GM13977 (cell line): ENCODE measurements at places on chromosomes 3 and 15.

GRCh38 chr3:67228136-67228535, 230.0 kb downstream of the KBTBD8 start:
- DNase-seq = no peak

GRCh38 chr3:58411851-58412830, 21.5 kb downstream of the PDHB start:
- no peak for DNase-seq

DNA sequence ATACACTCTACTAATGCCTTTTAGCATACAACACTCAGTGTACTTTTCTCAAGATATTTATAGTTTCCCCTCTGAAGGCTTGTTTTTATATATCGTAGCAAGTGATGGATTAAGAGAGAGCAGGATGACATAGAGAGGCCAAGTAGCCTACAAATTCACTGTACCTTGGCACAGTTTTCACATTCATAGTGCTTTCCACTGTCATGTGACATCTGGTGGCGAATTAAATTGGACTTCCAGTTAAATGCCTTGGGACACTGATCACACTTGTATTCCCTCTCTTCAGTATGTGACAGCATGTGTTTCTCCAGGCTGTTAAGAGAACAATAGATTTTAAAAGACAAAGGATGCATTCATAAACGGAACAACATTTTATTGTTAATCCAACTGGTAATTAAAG, 541.1 kb downstream of the MECOM start:
- DNase-seq = no peak

DNA sequence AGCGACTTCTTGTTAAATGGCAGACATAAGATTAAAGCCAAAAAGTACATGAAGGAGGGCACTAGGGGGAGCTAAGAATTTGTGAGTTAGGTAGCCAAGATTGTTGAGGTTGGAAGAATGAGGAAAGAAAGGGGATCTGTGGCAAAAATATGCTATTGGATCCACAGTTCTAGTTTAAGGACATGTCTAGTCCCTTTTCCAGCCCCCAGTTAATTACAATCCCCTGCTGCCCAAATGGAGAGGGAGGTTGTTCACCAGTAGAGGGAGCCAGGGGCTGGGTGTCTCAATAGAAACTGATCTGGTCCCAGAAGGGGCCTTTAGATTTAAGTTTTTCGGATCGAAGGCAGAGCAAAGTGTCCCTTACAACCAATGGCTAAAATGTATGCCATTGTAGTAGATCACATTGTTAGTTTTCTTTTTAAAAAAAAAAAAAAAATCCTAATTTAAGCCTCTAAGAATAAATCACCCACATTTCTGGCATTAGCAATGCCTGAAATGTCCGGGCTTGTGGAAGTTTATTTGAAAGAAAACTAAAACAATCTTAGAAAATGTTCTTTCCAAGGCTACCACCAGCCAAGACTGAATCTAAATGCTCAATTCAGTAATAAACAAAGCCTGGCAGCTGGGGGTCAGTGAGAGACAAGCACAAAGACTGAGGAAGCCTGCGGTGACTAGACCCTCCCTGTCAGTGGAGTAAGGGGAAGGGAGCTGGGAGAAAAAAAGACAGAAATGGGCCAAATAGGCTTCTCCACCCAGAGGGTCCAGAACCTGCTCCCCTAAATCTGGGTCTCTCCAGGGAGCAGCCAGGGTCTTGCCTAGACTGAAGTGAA, 7.1 kb downstream of the COL8A1 start:
- peak; percentile 9 for DNase-seq

DNA sequence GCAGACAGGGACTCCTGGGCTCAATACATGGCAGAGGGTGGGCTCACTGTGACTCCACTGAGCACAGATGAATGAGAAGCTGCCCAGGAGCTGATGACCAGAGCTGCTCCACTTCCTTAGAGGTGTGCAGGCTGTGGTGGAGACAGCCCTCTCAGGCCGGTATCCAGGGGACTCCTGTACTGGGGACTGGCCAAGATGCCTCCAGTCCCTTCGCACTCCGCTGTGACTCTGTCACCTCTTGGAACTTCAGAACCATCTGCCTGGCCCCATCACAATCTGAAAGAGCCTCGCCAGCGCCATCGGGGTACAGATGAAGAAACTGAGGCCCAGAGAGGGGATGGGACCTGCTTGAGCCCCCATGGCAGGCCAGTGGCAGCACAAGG, 111.2 kb downstream of the ETFA start:
- DNase-seq = no peak

DNA sequence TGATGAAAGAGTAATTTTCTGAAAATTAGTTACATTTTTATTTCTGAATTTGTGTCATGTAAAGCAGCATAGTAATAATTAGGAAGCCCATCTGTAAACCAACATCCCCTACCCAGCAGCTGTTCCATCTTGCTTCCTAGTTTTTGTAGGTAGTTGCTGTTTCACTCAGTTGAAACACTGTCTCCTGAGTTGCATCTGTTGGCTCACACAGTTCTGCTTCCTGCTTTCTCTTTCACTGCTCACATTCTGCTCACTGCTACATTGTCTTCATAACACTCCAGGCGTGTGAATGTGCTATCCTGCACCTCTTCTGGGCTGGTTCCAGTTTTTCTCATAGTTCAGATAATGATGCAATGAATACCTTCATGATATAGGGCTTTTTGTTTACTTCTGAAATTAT, 123.4 kb downstream of the EPHB1 start:
- DNase-seq = peak; percentile 33

- DNase-seq = no peak
Observed at GRCh38 chr15:87354661-87355410, 901.7 kb downstream of the NTRK3 start.

GRCh38 chr3:186696522-186696921, 20.6 kb upstream of the KNG1 start:
- no peak for DNase-seq

GRCh38 chr3:171201825-171202224, 175.3 kb upstream of the SLC2A2 start:
- DNase-seq = no peak

DNA sequence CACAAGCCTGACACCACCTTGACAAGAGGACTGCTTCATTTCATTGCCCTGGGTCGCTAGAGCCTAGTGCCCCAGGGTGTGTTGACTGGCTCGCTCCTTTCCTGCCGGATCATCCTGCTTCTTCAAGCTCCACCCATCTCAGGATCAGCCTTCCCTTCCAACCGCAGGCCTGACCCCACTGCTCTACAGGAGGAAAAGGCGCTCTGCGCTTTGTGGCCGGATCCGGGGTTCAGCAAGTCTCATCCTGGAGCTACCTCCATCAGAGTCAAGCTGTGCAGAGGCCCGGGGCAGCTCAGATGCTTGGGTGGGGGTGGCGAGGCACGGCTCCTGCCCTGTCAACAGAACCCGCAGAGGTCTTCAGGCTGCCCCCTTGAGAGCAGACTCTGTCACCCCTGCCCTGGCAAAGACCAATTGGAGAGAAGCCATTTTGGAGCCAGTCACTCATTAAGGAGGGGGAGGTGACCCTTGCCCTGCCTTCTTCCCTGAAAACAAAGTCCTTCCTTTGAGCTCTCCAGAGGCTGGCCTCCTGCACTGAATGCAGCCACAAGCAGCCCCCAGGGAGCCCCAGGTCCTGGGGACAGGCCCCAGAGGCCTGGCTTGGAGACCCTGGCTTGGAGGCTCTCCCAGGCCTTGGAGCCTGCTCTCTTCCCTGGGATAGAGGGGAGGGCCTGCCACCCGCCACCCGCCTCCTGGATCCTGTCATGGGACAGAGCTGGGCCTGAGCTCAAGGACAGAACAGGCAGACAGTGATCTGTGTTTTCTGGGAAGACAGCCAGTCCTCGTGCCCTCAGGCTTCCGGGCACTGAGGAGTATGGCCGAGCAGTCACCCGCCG, 80.3 kb downstream of the CPN2 start:
- no peak for DNase-seq

- no peak for DNase-seq
Observed at GRCh38 chr3:26591926-26592325, 30.6 kb upstream of the LRRC3B start.

- no peak for DNase-seq
Observed at GRCh38 chr15:37246065-37246464, 145.7 kb upstream of the MEIS2 start.
